Activated T-helper 1 cell treated with Interleukin-2 at 50 U/mL for 16 hours (primary cell): ENCODE measurements at places on chromosomes 3 and 15.

- no peak for DNase-seq
Measured at GRCh38 chr3:11820531-11821041, 26.1 kb downstream of the TAMM41 start.

DNA sequence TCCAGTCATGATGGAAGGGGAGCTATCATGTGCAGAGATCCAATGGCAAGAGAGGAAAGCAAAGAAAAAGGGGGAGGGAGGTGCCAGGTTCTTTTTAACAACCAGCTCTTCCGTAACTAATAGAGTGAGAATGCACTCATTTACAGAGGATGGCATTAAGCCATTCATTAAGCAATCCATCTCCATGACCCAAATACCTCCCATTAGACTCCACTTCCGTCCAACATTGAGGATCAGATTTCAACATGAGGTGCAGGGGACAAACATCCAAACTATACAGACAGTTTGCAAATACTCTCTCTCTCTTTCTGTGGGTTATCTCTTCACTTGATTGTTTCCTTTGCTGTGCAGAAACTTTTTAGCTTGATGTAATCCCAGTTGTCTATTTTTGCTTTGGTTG, 21.2 kb downstream of the ZDHHC23 start:
- no peak for DNase-seq

DNA sequence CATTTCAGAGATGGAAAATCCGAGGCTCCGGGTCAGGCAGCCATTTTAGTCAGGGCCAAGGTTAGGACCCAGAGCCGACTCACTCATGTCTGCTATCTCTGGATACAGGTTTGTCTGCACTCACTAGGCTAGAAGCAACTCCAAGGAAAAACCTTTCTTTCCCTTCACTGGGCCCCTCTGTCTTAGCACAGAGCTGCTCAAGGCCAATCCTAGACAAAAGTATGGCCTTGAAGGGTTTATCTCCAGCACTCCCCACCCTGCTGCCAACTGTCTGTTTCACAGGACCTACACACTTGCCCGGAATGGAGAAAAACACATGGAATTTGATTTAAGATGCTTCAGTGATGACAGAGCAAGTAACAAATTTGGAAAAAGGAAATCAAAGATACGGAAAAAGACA, 25.6 kb downstream of the ACAN start:
- DNase-seq, result no peak

DNA sequence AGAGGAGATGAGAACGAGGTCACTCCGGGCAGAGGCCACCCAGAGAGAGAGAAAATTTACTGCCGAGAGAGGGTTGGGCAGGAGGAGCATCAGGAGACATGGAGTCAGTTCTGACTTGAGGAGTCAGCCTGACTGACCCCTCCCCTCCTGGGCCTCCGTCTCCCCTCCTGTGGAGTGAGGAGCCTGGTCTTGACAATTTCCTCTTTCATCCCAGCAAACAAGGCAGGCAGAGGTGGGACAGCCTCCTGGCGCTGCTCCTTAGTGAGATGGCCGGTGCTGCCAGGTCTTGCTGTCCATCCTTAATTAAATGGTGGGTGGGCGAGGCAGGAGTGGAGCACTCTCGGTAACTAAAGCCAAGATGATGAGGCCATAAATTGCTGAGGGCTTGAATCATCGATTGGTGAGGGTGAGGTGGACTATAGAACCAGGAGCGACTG, 60.6 kb downstream of the CYP11A1 start:
- DNase-seq, result no peak

- DNase-seq, result no peak
Measured at GRCh38 chr3:138888560-138888959, 53.8 kb upstream of the PIK3CB start.

DNA sequence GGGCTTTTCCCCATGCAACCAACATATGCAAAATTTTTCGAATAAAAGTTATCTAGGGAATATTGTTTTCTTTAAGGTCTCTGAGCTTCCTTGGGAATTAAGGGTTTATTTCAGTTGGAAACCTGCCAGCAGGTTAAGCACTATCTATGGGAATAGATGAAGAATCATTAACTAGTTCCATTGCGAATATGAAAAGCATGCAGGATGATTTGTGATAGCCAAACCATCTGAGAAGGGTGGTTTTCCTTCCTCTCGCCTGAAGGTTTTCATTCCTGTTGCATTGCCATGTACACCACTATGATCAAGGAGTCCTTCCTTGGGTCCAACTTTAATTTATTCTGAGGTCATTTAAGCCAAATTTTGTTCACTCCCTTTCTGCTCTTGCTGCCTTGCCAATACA, 184.9 kb downstream of the NR2F2 start:
- no peak for DNase-seq

DNA sequence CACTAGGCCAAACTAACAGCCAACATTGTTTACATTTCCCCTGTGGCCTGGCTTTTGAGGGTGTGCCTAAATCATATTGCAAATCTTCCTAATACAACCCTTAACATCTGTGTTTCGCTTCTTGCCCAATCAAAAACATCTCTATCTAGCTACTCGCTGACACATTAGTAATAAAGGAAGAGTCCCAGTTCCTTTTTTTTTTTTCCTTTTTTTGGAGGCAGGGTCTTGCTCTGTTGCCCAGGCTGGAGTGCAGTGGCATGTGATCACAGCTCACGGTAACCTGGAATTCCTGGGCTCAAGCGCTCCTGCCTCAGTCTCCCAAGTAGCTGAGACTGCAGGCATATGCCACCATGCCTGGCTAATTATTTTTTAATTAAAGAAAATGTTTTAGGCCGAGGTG, 2.1 kb upstream of the SRPRB start:
- DNase-seq, result no peak

- no peak for DNase-seq
Measured at GRCh38 chr3:179189759-179190158, 41.6 kb downstream of the PIK3CA start.

DNA sequence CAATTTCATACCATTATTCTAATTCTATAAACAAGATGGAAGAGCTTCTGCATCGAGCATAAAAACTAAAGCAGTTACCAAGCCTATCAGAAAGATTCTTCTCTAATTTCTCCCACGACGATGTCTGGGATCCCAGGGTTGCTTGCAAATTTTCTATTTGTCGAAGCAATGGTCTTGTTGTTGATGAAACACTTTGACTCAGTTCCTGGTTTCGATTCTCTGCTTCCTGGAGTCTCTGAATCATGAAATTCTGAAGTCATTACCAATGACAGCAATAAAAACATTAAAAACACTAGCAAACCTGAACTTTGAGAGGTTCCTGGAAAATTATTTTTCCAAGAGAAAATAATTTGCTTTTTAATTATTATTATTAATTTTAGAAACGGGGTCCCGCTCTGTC, 18.7 kb downstream of the TMF1 start:
- no peak for DNase-seq
